ENCODE measurements at places on chromosomes 7 and 10.

- no peak for DNase-seq
These were observed 4.8 kb downstream of the DOCK4 start for GRCh38 chr7:112201411-112201810.

GRCh38 chr7:34612661-34613060 is 45.4 kb upstream of the NPSR1 start:
- no peak for DNase-seq

GRCh38 chr10:127961071-127961470 is 54.2 kb downstream of the PTPRE start:
- no peak for DNase-seq

GRCh38 chr10:101780818-101781654 is 2.2 kb downstream of the NPM3 start:
- DNase-seq, result peak; percentile 70

- DNase-seq, result peak; percentile 67
These were observed 830 bp upstream of the BMI1 start for GRCh38 chr10:22319980-22320558.

DNA sequence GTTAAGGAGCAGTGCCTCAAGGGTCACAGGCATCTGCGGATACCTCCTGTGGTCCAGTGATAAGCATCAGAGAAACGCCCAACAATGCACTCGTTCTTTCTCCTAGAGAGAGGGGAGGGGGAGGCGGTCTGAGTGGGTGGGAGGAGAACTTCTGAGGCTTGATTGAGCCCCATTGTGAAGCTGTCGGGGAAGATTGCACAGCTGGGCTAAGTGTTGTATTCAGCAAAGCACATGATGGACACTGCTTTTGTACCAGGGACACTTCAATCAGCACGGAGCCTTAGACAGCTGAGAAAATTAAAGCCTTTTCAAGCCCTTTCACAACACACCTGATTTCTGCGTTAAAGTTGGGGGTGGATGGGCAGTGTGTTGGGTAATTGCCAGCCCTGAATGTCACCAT is 230.3 kb upstream of the GHITM start:
- no peak for DNase-seq

DNA sequence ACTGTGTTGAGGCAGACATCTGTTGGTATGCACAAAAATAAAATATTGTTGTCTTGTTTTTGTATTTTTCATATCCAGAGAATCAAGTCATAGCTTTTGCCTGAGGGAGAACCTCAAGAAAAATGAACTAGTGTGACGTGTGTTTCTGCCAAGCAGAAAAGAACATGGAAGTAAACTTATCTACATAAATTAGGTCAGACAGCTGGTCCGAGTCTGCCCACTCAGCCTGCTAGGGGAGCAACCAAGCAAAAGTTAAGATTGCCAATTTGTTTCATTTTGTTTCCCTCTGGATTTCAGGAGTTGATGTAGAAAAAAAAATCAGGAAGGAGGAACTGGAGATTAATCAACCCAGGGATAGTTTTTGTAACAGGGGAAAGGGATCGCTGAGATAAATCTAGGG is 572.4 kb upstream of the LRRTM3 start:
- DNase-seq, result no peak

- DNase-seq, result no peak
These were observed 244.6 kb upstream of the MGMT start for GRCh38 chr10:129222436-129222835.

GRCh38 chr10:8424555-8425211 is 370.2 kb downstream of the GATA3 start:
- no peak for DNase-seq

DNA sequence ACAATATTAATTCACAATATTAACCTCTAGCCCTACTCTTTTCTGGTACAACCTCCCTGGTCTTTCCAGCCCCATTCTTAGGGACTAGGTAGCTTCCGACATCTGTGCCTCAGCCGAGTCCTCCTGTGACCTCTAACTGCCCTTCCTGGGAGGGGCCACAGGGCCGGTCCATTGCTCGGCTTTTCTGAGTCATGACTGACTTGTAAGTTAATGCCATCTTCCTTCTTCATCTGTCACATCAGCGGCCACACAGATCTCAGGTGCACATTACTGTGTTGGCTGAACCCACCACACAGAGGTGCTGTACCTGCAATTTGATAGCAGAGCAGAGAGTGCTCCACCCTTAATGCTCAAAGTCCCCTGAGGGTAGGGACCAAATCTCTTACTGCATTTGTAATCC is 4.1 kb upstream of the CPA4 start:
- no peak for DNase-seq

GRCh38 chr10:97291357-97292096 is 910 bp downstream of the ARHGAP19 start:
- DNase-seq, result no peak

DNA sequence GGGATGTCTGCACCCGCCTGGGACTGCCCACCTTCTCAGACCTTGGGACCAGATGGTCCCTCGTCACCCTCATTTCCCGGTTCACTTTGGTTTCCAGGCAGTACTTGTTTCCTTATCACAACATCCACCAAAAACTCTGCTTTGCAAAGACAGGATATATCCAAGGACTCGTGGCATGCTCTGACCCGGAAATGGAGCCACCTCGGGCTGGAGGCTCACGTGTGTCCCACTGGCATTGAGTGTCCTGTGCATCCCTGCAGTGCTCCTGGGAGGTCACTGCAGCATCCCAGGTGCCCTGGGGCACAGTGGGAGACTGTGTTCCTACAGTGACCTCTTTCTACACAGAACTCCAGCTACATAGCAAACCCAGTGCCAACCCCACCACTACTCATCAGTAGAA is 611.9 kb upstream of the FOXK1 start:
- DNase-seq, result no peak

DNA sequence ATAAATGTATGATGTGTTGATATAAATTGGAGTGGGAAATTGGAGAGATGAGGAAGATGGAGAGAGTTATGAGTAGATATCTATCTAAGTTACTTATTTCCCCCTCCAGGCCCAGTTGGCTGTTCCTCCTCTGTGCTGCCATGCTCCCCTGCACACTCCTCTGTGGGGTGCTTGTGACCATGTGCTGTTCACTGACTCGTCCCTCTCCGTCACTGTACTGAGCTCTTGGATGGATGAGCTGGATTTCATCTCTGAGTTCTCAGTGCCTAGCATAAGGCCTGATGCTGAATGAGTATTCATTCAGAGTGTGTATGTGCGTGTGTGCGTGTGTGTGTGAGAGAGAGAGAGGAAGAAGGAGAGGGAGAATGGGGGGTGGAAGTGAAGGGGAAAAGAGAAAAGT is 14.5 kb downstream of the OR9A2 start:
- DNase-seq, result no peak

GRCh38 chr10:46542567-46543465 is 13.6 kb downstream of the GPRIN2 start:
- DNase-seq, result no peak

GRCh38 chr10:86653379-86653778 is 968 bp upstream of the OPN4 start:
- no peak for DNase-seq

DNA sequence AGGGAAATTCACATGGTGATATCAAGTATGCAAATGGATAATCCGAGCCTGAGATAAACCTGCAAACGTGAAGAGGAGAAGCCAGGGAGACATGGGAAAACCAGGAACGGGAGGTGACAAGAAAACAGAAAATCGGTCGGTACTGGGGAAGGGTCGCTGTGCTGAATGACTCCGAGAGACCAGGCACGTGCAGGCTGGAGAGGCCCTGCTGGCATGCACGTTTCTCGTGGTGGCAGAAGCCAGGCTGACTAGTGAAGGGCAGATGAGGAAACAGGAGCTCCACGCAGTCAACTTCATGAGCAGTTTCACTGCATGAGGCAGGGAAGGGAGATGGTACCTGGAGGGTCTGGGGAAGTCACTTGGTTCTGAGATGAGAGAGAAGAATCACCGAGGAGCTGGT is 48.3 kb downstream of the KIAA1549 start:
- DNase-seq, result no peak

DNA sequence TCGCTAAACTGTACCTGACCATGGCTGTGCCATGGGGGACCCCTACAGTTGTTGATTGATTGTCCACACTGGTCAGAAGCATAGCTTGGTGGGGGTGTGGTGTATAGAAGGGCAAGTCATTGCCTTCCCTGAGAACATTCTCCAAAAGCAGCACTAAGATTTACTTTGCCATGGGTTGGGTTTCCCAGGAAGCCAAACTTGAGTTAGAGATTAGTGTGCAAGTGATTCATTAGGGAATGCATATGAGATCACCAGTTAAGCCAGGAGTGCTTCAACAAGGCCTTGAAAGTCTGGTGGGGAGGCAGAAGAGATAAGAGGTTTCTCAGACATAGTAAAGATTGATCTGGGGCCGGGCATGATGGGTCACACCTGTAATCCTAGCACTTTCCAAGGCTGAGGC is 21.4 kb upstream of the TPST1 start:
- no peak for DNase-seq
